Stimulated activated CD8-positive, alpha-beta memory T cell treated with anti-CD3 and anti-CD28 coated beads, Interleukin-4, amount 100 ng/mL, for 1 hour (primary cell): ENCODE measurements at places on chromosomes 5 and 9.

GRCh38 chr5:133842846-133843611, 125.4 kb downstream of the C5orf15 start:
- DNase-seq = no peak

DNA sequence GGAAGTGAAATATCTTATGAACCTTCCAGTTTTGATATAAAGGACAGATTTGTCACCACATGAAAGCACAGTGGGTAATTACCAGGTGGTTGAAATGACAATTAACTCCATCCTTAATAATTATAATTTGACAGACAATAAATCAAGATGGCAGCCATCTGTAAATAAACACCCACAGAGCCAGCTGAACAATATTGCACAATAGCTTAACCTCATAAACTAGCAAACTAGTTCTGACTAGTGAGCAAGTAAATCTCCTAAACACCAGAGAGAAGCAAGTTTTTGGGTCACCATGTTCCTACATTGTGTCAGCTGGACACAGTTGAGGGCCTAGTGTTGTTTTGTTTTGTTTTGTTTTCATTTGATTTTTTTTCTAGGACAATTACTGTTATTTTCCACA, 577.4 kb downstream of the ACTL7B start:
- DNase-seq = no peak

DNA sequence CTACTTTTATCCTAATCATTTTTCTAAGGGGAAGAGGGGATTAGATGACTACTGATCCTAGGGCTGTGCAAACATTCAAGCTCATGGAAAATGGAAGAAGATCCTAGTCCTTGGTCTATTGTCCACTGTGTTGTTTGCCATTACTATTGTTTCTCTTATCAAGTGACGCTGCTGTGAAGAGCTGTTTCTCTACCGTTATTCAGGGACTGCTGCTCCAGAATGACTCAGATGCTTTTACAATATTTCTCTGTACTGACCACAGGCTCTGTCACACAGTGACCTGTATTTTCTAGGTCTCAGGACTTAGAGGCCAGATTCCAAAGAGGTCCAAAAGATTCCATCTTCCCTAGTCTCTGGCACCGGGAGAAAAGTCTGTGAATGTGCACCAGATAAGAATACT, 159.5 kb upstream of the CHD1 start:
- DNase-seq = no peak

DNA sequence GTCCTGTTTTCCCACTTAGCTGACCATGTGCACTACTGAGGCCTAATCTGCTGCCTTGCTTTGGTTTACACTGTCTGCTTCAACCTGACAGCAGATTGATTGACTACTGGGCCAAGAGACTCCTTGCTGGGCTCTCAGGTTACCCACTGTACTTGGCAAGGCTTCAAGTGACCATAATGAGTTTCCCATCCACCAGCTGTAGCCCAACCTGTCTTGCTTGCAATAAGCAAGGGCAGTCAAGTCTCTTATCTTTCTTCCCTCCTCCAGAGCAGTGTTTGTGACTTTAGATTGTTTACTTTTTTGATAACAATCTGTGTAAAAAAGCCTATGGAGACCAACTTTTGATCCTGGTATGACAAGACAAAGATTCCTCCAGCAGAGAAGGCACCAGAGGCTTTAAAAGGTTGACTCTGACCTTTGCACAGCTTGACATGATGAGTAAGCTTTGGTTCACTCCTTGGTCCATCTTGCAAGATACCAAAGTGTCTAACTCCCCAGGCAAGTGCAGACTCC, 912.3 kb upstream of the SEMA6A start:
- DNase-seq = no peak

GRCh38 chr5:159179529-159180305, 29.6 kb downstream of the RNF145 start:
- no peak for DNase-seq

DNA sequence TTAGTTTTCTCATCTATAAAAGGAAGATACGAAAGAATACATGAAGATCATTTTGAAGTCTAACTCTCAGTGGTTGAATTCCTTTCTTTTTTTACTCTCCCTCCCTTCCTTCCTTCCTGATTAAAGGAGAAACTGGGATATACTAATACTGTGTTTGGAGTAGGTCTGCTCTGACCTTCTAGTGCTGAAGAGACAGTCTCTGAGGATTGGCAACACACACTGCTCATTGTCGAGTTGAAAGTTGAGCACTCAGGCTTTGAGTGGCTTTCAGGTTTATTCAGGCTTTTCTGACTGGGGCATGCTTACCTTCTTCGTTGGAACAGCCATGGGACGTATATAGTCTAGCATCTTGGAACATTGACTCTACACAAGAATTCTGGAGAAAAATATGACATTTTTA, 86.9 kb upstream of the RPS23 start:
- DNase-seq = no peak

- no peak for DNase-seq
These were observed 279.5 kb upstream of the PIK3R1 start for GRCh38 chr5:67935908-67936566.

GRCh38 chr5:150142185-150142958, 13.3 kb downstream of the PDGFRB start:
- no peak for DNase-seq

- DNase-seq = no peak
These were observed 11.2 kb upstream of the SET start for GRCh38 chr9:128677794-128678193.

GRCh38 chr9:5799314-5799713, 33.6 kb downstream of the ERMP1 start:
- DNase-seq = no peak

GRCh38 chr5:133742431-133742988, 130.2 kb upstream of the FSTL4 start:
- no peak for DNase-seq

DNA sequence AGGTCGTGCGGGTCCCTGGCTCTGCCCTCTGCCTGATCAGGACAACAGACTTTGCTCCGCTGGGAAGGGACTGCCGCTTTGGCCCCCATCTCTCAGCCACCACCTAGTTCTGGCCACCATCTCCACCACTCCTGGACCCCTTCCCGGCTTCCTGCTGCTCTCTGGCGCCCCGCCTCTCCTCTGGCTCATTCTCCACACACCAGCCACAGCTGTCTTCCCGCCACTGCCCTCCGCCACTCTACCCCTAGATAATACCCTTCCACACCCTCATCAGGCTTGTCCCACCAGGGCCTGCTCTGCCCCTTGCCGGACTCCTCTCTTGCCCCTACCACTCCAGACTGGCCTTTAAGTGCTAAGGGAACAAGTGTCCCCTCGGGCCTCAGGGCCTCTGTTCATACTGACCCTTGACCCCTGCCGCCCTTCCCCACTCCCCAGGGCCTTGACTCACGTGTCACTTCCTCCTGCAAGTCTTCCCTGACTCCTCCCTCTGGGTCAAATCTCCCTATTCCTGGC, 3.0 kb upstream of the CDX1 start:
- no peak for DNase-seq

DNA sequence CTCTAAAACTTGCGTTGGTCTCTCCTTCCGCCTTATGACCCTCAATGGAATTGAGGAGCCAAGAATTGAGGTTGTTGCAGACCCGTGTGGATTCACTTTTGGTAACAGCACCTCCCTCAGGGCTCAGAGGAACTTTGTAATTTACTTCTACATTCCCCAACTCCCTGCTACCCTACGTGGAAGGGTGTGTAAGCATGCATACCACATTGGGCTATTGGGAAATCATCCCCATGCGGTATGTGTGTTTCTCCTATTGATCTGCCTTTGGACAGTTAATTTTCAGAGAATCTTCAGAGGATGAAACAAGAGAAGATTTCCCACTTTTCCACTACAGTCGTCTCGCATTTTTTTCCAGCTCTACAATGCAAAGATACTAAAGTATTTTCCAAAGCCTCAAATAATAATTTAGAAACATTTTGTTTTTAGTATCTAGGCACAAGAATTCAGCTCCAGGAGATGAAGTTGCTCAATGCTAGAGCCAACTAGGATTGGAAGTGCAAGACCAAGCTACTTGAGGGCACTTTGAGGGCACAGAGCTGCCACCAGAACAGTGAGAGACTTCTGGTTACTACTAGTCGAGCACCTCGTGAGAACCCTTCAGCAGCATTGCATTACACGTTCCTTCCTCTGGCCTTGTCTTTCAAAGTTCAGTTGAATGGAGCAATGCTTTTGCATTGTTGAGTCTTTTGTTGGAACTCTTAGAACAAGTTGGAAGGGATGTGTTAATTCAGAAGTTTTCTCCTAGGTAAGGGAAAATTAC, 3.4 kb downstream of the C1QTNF3 start:
- no peak for DNase-seq

GRCh38 chr9:15372455-15372854, 50.2 kb upstream of the SNAPC3 start:
- no peak for DNase-seq

- no peak for DNase-seq
These were observed 192.9 kb upstream of the KLF9 start for GRCh38 chr9:70607329-70607728.

- DNase-seq = no peak
These were observed 89.4 kb downstream of the CDKN2A start for GRCh38 chr9:21904776-21905175.

GRCh38 chr5:134070725-134071613, 43.5 kb upstream of the TCF7 start:
- no peak for DNase-seq

- DNase-seq = no peak
These were observed 50.4 kb downstream of the CERT1 start for GRCh38 chr5:75460942-75461610.

DNA sequence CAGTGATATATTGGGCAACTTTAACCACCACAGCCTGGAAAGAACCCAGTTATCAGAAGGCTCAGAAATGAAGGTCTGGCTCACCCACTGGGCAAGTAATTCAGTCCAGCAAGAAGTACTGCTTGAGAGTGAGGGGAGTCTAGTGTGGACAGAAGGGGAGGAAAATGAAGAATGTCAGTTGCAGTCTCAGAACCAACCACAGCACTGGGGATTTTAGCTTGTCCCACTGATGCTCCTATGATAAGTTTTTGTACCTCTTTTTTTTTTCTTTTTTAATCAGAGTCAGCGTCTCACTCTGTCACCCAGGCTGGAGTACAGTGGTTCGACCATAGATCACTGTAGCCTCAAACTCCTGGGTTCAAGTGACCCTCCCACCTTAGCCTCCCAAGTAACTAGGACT, 9.4 kb upstream of the CD72 start:
- no peak for DNase-seq

GRCh38 chr5:10859393-10860195, 98.6 kb upstream of the DAP start:
- DNase-seq = no peak

- no peak for DNase-seq
These were observed 20.8 kb upstream of the CTNNAL1 start for GRCh38 chr9:109033941-109034700.

GRCh38 chr9:4519604-4520003, 29.3 kb downstream of the SLC1A1 start:
- no peak for DNase-seq

DNA sequence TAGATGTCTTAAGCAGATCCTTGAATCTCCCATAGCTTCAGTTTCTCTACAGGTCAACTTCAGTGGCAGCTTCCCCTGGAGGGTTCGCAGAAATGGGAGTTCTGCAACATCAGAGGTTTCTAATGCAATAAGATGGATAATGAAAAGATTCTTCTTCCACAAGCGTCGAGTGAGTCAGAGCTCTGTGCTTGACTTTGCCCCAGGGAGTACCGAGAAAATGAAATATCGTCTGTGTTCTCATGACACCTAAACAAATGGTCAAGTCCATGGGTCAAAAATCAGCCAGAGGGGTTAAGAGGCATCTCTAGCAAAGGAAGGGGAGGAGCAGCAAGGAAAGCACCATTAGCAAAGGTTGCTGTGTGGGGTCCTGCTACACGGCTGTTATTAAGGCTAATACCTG, 3.2 kb upstream of the ADRA1B start:
- DNase-seq = no peak

DNA sequence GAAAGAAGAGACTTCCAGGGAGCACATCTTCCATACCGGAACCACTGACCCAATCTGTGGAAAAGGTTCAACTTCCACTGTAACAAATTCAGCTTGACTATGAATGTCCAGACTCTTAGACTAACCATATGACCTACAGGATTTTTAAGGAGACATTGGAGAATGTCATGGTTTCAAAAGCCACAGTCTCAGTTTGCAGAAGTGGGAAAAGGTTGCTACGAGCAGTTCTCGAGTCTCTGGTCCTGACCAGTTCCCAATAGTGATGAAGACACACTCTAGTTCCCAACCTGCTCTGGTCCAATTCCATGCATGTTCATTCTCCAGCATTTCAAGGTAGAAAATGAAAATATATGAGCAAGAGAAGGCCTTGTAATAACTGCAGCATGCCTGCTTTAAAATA, 158.0 kb downstream of the MAPKAP1 start:
- no peak for DNase-seq

- no peak for DNase-seq
These were observed 36.3 kb upstream of the KCNN2 start for GRCh38 chr5:114325541-114325940.

DNA sequence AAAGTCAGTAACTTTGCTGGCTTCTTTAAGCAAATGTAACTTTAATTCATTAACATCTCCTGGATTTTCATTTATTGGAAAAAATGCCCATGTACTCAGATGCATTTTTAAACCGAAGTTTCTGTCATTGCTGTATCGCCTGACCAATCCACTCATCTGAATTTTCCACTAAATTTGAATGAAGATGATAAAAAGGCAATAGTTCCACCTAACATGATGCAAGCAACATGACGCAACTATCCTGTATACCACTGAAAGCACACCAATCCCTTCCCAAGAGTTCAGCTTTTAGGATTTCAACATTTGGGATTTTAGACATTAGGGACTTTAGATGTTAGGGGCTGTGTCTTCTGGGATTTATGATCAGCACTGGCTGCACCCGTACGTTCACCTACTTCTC, 215.6 kb downstream of the KIF4B start:
- no peak for DNase-seq

- DNase-seq = no peak
These were observed 67.4 kb downstream of the TNPO1 start for GRCh38 chr5:72883850-72884249.

DNA sequence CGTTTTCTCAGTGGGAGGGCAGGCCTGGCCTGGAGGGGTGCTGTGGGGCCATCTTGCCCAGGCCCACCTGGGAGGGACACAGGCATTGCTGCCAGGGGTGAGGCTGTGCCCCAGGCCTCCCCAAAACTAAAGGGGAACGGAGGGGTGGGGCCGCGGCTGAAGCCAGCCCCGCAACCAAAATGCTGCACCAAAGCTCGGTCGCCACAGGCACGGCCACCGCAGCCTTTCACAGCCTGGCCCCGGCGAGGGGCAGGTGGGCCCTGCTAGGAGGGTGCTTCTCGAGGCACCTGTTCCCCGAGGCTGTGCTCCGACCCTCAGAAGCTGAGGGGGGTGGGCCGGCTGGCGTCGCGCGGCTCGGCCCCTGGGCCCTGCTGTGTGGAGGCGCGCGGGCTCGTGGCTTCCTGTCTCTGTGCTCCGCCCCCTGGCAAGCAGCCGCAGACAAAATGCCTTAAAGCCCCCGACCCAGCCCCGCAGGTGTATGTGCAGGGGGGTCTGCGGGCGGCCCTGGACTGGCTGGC, 57.6 kb downstream of the JAK2 start:
- no peak for DNase-seq

- DNase-seq = no peak
These were observed 697 bp downstream of the SLC1A1 start for GRCh38 chr9:4490705-4491625.

- no peak for DNase-seq
These were observed 130.9 kb downstream of the COX7C start for GRCh38 chr5:86748538-86749105.
